Amniotic stem cell (primary cell): ENCODE measurements at places on chromosomes 12 and 14.
A peak's percentile ranks its signal among the peaks of the same experiment; 100 is the strongest.

DNA sequence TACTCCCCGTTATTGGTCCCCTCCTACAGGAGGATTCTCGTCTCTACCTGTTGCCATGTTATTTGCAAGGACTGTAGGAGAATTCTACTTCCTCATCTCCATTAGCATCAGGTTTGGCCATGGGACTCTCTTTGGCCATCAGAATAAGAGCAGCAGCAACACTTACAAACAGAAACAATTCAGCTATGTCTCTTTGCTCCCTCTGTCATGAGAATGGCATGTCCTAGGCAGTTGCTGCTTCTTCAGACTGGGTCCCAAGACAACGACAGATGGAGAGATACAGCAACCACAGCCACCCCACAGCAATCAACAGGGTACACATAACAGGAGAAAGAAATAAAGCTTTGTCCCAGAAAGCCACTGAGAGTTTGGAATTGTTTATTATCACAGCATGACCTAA, 19.7 kb downstream of the SLC41A2 start:
- no peak for DNase-seq

DNA sequence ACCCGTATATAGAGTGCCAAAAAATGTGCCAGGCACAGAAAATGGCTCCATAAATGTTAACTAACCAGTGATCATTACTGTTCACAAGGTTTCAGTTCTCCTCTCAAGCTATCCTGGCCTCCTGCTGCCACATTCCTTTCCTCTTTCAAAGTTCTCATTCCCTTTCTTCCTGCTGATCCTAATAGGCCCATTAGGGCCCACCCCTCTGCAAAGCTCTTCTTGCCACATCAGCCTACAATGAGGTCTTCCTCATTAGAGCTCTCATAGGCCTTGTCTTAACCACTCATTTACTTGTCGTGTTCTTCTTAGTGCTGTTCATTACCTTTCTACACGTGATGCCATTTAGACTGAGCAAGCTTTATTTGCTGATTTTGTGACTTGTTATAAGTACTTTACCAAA, 40.5 kb downstream of the RPS29 start:
- DNase-seq = no peak

- no peak for DNase-seq
Observed at GRCh38 chr12:123839826-123840225, 77.7 kb downstream of the DNAH10 start.

GRCh38 chr12:97005174-97005573, 98.1 kb downstream of the NEDD1 start:
- no peak for DNase-seq

DNA sequence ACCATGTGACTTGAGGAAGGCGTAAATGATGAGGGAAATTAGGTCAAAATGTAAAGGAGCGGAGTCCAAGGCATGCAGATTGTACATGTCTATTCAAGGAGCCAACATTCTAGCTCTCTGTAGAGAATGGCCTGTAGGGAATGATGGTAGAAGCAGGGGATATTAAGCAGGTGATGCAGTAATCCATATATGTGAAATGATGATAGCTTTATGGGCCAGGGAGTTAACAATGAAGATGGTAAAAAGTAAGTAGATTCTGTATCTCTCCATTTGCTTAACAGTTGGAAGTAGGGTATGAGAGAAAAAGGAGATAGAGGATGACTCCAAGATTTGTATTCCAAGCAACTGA, 33.4 kb downstream of the ARHGAP5 start:
- DNase-seq = no peak

GRCh38 chr12:6280053-6280469, 30.4 kb upstream of the PLEKHG6 start:
- DNase-seq = peak; percentile 80

DNA sequence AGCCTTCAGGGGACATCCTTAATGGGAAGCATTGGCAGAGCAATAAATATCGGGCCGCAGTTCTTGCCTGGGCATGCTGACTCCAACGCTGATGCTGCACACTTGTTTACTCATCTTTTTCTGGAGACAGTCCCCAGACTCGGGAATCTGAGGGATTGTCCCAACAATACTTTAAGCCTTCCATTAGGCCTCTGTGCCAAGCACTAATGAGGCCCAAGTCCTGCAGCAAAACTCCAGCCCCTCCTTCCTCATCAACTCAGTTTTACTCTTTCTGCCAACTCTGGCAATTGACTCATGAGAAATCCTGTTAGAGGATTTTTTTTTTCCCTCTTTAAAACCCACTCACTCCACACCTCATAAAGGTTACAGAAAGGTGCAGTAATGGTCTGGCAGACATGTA, 233.4 kb upstream of the PELI2 start:
- no peak for DNase-seq

DNA sequence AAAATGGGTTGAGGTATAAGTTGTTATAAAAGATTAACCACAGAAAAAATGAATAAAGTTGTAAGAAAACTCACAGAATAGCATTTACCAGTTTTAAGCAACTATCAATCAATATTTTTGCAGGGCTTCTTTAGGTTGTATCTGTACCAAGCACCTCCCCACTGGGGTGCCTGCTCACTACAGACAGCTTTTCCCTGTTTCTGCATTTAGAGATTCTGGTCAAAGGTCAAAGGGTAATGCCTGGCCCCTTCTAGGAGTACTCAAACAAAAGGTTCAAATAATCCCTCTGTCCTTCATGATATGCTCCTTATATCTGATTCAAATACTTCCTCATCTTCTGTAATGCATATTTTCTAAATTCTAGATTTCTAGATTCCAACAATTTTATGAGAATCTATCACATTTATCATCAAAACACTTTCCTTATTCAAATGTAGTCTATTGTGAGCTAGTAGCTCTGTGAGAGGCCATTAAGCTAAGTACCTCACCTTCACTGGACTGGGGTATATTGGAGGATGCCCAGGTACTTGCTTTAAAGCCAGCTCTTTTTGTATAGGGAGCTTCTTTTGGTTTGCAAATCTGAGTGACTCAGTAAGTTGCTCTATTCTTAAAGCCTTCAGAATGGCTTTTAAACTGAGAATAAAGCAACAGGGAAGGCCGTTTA, 120.7 kb upstream of the PTPRB start:
- no peak for DNase-seq

GRCh38 chr12:58532855-58533608, 387.3 kb downstream of the LRIG3 start:
- DNase-seq = no peak

GRCh38 chr12:110718222-110718908, 24.3 kb downstream of the PPP1CC start:
- DNase-seq = no peak

- no peak for DNase-seq
Observed at GRCh38 chr14:61351477-61351876, 30.1 kb downstream of the PRKCH start.

DNA sequence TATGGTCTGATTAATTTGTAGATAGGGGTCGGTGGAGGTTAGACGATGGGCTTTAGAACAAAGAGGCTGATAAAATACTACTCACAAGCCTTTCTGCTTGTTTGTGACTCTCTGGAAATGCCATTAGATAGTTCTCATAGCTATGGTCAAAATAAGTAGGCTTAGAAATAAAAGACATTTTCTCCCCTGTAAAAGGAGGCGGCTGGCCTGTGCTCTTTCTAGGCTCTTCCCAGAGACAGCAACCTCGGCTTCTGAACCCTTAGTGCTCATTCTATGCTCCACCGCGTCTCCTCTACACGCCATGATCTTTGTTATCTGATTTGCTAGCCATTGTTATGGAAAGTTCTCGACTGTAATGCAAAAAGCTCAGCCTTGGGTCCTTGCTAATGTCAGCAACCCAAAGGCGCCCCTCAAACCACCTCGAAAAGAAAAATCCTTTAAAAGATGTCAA, 64.5 kb downstream of the CRADD start:
- no peak for DNase-seq

DNA sequence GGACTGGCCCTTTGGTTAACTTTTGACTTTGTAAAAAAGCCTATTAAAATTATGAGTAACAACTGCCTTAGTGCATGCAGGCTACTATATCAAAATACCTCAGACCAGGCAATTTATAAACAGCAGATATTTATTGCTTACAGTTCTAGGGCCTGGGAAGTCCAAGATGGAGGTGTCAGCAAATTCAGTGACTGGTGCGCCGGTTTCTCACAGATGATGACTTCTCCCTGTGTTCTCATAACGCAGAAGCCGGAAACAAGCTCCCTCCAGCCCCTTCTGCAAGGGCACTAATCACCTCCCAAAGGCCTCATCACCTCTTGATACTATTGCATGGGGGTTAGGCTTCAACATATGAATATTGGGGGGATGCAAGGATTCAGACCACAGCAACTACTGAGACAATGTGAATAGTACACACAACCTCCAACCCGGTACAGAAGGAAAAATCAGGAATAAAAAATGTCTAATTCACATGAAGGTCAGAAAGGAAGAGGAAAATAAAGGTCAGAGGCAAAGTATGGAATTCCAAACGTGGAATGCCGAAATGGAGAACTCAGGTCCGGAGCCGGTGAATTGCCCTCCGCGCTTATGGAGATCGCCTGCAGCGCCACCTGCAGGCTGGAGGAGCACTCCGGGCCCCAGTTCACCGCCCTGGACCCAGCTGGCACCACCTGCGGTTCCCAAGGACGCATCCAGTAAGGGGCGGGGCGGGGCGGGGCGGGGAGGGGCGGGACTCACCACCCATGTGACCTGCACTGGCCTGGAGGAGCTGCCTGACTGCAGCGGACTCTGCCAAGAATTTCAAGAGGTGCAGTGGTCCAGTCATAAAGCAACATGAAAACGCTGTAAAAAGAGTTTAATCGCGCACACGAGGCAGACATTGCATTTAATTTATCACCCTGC, 203.4 kb downstream of the KIF26A start:
- no peak for DNase-seq

- DNase-seq = no peak
Observed at GRCh38 chr14:96681829-96682228, 115.4 kb upstream of the VRK1 start.

DNA sequence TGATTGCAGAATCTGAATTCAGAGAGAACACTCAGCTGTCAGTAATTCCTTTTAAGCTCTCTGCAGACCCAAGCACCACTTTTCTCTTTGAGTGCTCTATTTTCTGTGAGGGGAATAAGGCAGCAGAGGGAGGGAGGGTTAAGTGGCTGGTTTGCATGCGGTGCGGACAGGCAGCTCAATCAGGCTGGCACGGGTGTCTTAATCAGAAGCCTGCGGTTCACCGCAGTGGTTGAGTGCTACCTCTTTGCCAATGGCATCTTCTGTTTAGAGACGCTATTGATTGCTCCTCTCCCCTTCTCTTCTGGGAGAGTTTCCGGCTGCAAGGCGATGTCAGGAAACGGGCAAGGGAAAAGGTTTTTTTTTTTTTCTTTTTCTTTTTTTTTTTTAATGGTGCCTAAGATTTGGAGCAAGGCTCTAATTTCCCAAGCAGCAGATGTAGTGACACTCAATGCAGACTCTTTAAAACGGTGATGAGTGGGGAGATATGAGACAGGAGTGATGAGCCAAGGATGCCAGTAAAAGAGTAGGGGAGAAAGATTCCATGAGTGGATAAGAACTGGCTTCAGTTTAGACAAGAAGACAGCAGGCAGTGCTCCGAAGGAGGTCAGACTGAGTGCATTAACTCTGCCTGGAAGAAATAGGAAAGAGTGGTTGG, 533.7 kb upstream of the SEL1L start:
- DNase-seq = no peak

DNA sequence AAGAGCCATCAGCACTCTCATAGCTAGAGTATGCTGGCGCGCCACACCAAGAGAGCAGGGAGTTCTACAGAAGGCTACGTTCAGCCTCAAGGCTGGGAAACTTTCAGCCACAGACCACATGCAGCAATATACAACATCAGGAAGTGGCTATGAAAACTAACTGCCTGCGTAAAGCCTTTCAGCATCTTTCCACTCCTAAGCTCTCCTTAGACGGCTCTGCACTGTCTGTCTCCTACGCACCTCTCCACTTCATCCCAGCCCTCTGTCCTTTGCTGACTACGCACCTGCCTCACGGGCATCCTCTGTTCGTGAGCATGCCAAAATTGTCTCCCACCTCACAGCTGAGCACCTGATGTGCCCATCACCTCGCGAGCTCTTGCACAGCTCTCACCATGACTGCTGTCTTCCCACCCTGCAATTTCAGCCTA, 9.7 kb downstream of the MPHOSPH9 start:
- DNase-seq = no peak
